ENCODE measurements at places on chromosomes 1 and 21. TPM values are rescaled to one million over a fixed set of nuclear protein-coding genes. Genes with fewer than 3 reads are reported as not detected.

GRCh38 chr21:38958323-38958705, 152.6 kb downstream of the ETS2 start:
- no peak for DNase-seq

DNA sequence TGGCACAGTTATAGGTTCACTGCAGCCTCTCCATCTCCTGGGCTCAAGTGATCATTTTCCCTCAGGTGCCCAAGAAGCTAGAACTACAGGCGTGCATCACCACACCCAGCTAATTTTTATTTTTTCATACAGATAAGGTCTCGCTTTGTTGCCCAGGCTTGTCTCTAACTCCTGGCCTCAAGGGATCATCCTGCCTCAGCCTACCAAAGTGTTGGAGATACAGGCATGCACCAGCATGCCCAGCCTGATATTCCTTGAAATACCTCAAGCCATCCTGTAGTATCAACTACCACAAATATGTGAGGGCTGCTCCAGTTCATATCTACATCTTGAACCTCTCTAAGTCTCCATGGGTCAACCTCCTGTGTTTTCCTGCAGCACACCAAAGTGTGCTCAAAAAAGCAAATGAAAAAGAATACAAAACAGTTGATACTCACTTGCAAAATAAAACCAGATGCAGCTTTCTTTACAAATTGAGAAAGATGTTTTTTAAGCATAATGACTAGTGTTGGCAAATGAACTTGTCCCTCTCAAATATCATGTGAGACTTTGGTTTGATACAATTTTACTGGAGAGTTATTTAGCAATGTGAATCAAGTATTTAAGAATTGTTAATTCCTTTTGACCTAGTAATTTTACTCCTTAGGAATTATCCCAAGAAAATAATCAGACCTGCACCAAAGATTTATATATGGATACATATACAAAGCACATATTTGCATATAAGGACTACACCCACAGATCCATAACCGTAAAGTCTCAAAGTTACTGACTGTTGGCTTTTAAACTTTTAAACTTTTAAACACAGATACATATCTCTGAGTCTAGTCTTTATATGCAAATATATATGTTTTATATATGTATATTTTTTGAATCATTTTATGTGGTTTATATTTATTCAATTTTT, 197.7 kb downstream of the NRIP1 start:
- DNase-seq = no peak

DNA sequence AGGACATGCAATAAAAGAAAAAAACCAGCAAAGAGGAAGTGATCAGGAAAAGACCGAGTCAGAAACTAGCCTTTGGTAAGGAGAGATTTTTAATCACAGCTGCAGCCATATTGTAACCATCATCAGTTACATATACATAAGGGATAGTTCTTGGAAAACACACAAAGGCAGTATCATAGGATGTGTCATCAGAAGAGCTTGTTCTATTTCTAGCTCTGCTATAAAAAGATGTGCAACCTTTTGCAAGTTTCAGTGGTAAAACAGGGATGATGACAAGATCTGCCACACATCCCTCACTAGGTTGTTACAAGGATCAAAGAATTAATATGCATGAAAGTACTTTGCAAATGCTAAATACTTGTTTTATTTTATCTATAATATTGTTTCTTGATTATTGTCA, 342.0 kb downstream of the VAV3 start:
- no peak for DNase-seq

GRCh38 chr1:8276932-8277331, 41.0 kb upstream of the SLC45A1 start:
- DNase-seq = no peak

DNA sequence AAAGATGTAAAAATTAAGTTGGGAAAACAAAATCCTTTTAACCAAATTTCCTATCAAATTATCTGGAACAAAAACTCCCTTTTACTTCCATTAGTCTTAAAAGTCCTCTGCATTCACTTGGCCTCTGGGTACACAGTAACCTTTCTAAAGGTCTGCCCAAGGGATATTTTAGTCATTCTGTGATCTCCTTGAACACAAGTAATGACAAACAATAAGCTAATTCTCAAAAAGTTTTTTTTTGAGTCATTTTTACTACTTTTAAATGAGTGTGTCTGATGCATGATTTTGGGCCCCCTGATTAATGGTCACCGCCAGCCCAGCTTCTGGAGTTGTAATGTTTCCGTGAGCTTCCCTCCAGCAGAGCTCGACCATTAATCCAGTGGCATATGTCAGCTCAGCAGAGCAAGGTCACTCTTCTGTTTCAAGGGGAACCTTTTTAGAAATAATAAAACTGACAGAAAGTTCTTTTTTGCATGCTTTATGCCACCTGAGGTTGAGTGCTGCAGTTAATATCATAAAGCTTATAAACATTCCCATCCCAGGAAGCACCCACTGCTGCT, 14.3 kb downstream of the SAMSN1 start:
- no peak for DNase-seq

GRCh38 chr21:36784947-36785346, 86.0 kb downstream of the SIM2 start:
- no peak for DNase-seq

- DNase-seq = no peak
Measured at GRCh38 chr1:168719306-168720111, 9.5 kb downstream of the DPT start.

GRCh38 chr1:115671176-115671934, 29.6 kb downstream of the VANGL1 start:
- no peak for DNase-seq

DNA sequence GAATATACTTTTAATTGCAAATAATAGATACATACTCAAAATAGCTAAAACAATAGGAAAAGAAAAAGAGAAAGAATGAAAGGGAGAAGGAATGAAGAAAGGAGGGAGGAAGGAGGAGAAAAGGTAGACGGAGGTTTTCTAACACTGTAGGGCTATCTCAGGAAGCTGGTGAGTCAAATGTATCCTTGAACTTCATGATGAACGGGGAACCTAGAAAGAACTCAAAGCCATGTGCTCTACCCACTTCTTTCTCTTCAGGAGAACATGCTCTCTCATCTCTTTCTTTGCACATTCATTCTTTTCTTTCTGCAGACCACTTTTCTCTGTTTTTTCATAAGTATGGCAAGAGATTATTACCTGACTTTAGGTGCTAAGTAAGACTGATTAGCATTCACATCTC, 37.3 kb upstream of the ZNF644 start:
- no peak for DNase-seq

DNA sequence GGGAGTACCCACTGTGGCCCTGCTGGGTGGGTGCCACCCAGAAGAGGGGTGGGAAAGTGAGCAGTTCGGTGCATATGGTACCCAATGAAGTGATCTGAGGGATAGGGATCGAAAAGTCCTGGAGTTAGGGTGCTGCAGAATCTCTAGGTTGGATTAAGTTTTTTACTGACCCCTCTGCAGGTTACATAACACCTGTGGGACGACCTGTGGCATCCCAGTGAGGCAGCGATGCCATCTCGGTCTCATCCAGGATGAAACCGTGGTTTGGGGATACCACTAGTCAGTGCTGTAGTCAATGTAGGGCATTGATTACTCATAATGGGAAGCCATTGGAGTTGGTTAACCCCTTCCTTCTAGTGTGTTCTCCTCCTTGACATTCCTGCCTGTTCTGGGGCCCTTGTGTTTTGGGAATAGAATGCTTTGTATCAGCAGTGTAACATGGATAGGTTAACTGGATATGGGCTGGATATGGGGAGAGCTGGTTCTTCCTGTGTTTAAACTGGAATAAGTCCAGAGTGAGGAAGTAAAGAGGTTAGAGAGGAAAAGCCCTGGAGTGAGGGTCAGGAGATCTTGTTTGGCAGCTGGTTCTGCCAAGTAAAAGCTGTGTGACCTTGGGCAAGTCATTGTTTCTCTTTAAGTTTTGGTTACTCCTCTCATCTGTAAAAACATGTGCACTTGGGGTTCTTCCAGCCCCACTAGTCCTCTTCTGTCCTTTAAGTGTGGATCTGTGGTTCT, 42.8 kb upstream of the ATF3 start:
- DNase-seq = no peak

GRCh38 chr1:176888471-176889032, 276.0 kb downstream of the ASTN1 start:
- DNase-seq = no peak

GRCh38 chr1:245869847-245870246, 637.2 kb downstream of the SMYD3 start:
- DNase-seq = no peak

DNA sequence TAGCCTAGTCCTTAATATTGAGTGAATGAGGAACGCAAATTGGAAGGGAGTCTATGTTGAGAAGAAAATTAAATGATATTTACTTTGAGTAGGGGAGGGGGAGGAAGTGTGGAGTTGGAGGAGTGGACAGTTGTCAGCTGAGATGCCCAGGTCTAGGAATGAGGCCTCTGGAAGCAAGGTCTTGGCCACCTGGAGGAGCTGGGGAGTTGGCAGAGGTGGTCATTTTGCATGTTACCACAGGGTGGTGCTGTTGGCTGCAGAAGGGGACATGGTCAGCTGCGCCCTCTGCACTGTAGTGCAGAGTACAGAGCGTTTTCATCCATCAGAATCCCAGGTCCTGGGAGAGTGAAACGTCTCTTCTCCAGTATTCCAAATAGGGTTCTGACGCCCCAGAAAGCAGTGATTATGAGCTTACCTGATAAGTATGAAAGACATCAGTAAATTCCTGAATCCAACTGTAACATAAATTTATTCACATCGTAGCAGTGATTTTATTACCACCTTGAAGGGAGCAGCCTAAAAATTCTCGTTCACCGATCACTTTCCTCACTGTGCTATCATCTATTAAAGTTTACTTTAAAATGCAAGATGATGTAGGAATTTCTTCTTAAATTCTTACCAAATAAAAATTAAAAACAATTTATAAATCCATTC, 13.8 kb downstream of the PARK7 start:
- DNase-seq = peak; percentile 74

DNA sequence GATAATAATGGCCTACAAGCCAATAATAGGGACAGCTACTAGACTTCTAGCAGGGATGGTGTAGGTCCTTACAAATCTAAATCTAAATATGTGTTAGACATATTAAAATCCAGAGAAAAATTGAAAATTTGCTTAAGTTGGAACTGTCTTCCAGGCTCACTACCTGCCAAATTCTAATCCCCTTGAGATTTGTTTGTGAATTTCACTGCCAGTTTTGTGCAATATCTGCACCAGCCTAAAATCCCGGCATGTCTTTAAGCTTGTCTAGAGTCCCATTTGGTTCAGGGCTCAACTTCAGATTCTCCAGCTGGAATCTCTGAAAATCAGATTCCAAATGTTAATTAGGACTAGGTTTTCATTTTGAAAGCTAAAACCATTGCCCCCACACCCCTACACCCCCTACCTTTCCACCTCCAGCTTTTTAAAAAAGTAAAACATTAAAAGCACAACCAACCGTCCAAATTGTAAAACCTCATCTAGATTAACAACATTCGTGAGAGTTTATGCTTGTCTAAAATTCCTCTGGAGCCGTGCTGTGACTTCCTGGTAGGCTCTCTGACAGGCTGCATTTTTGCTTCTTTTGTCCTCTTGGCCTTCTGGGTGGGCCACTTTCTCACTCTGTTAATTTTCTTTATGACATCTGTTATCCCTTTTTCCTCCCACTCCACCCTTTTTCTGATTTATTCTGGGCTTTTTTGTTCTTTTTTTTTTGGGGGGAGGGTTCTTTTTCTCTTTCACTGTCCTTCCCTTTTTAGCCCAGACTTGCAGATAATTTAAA, 348.7 kb downstream of the PAPPA2 start:
- no peak for DNase-seq

DNA sequence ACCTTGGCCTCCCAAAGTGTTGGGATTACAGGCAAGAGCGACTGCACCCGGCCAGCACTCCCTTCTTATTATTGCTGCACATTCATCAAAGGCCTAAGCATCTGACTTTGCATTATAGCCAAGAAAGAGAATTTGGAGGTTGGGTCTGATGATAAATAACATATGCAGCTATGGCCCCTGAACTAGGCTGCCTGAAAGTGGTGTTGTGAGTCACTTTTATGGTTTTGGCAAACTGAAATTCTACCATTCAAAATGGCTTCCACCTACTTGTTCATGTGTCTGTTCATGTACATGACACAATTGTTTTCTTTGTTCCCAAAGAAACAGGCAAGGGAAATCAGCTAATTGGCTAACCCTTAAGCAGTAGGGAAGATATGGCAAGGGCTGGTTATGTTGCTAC, 25.0 kb upstream of the UAP1 start:
- no peak for DNase-seq

- no peak for DNase-seq
Measured at GRCh38 chr1:153533689-153534201, 2.0 kb downstream of the S100A6 start.

DNA sequence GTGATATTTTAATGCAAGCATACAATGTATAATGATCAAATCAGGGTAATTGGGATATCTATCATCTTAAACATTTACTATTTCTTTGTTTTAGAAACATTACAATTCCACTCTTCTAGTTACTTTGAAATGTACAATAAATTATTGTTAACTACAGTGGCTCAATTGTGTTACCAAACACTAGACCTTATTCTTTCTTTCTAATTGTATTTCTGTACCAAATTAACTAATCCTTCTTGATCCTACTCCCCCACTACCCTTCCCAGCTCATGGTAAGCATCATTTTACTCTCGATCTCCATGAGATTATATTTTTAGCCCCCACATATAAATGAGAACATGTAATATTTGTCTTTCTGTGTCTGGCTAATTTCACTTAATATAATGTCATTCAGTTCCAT, 95.0 kb upstream of the MROH9 start:
- no peak for DNase-seq

ADIPOR1 gene
- 34.2 TPM for total RNA-seq

SORT1 gene
- 39.4 TPM for total RNA-seq

SVBP gene
- total RNA-seq = 3.7 TPM

FMO1 gene
- 2.5 TPM for total RNA-seq

HSPG2 gene
- total RNA-seq = 164 TPM

C1QB gene
- total RNA-seq = 56.0 TPM
